Activated CD4-positive, alpha-beta T cell treated with anti-CD3 and anti-CD28 coated beads, Interleukin-2, Interleukin-6, amounts not matched to agents 100 ng/mL and 50 ng/mL, durations not matched to agents 16 hours and 8 hours (primary cell): ENCODE measurements at places on chromosomes 3 and 15.
A peak's percentile ranks its signal among the peaks of the same experiment; 100 is the strongest.

DNA sequence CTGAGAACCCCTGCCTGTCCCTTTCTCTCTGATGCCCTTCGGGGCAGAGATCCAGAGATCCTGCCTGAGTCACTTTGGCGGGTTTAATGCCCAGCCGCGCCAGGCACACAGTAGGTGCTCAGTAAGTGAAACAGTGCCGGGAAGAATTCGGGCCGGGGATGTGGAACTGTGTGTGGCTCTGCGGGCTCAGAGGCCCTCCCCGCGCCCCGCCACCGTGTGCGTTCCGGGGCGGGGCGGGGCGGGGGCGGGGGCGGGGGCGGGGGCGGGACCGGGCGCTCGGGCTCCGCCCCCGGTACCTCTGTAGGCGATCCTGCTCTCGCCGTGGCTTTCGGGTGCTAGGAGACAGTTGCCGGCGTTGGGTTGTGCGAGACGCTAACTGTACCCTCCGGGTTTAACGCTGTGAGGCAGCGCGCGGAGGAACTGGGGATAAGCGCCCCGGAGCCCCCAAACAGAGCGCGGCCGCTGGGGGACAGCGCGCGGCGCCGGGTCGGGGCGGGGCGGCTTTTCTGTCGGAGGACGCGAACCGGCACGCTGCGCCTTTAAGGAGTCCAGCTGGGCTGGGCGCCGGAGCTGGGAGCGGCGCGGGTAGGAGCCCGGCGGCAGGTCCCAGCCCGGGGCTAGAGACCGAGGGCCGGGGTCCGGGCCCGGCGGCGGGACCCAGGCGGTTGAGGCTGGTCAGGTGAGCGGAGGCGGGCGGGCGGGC is at the start of gene ABHD6:
Gene ABHD6, plus strand, starts transcription at position 555 of the 703 bp plus-strand sequence. CDS start 18,795 bp downstream, outside the sequence.
- DNase-seq, result peak; percentile 85

DNA sequence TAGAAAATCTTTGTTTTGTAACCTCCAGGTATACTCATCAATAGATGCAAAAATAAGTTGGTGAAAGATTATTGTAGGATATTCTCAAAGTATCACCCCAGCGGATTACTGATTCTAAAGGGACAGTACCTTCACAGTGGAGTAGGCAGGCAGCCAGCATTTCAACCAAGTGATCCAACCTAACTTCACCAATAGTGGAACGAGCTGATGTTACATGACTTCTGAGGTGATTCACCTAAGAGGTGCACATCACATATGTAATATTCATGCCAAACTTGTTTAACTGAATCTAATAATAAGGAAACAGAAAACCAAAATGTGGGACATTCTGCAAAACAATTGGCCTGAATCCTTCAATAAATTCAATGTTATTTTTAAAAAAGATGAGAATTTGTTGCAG is 14.3 kb downstream of the MYZAP start:
- DNase-seq, result no peak

DNA sequence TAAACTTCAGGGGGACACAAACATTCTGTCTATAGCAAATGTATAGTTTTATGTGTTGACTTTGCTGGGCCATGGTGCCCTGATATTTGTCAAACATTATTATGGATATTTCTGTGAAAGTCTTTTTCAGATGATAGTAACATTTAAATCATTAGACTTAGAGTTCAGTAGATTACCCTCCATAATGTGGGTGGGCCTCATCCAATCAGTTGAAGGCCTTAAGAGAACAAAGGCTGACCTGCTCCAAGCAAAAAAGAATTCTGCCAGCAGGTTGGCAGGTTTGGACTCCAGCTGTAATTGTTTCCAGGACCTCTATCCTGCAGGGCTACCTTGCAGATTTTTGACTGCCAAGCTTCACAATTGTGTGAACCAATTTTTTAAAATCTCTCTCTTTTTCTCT is 1250.9 kb downstream of the ROBO1 start:
- no peak for DNase-seq

GRCh38 chr15:45572617-45573016 is 14.6 kb upstream of the BLOC1S6 start:
- no peak for DNase-seq

DNA sequence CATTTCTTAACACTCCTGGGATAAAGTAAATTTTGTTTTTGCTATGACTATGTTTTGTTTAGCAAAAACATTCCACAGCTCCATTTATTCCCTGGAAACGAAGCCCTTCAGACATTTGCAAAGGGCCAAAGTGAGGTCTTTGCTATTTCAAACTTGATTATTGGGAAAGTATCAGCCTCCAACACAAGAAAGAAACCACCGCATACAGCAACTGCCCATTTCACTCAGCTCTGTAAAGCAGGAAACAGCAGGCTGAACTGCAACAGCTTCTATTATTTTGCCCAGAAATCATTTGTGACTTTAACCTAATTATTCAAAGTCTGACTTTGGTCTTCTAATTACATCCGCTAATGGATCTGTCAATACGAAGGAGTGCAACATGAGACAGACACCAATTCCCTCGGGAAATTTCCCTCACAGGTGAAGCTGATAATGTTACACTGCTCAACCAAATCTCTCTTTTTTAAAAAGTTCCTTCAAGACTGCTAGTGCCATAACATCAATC is 72.1 kb downstream of the RFTN1 start:
- DNase-seq, result no peak

GRCh38 chr3:138691351-138691750 is 82.8 kb downstream of the FAIM start:
- no peak for DNase-seq

- no peak for DNase-seq
Observed at GRCh38 chr3:108062051-108062450, 28.8 kb downstream of the CD47 start.
